ENCODE measurements at places on chromosomes 5 and 9.

DNA sequence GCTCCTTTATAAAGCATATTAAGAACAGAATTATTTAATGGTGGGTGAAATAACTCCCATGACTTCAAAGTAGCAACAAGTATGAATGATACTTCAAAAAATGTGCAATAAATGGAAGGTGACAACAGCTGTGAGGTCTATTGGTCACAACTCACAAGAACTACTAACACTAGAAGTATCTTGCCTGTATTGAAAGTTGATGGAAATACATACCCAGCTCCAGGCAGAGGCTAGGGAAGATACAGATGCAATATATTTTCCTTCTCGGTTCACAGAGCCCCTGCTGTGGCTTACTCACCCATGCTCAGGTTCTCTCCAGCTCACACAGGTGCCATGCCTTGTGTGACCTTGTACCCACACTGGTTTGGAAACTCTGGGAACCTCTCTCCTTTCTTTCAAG lies 133.8 kb downstream of the LIFR start:
- DNase-seq: no peak

GRCh38 chr9:18493451-18493993 lies 19.6 kb downstream of the ADAMTSL1 start:
- no peak for DNase-seq

DNA sequence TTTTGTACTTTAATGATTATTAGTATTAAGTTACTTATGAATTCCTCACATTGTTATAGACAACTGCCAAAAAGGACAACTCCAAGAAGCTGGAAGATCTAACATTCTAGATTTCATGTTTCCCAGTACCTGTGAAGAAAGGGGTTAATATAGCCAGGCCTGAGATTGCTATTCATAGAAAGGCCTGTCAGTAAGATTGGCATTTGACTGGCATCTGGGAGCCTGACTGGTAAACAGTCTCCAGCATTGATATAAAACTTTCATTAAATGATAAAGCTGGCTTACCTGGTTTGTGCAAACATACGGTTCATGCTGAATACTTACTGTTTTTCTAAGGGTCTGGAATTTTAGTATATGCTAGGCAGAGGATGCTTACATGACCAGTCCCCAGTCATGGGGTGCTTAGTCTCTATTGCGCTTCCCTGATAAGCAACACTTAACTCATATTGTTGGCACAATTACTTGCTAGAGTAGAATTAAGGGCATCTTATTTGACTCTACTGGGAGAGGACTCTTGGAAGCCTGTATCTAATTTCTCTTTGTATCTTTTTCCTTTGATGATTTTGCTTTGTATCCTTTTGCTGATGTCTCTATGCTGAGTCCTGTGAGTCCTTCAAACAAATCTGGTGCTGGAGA lies 340.4 kb upstream of the SEMA6A start:
- no peak for DNase-seq

- DNase-seq: no peak
Observed at GRCh38 chr5:125536582-125536981, 790.1 kb upstream of the ZNF608 start.

DNA sequence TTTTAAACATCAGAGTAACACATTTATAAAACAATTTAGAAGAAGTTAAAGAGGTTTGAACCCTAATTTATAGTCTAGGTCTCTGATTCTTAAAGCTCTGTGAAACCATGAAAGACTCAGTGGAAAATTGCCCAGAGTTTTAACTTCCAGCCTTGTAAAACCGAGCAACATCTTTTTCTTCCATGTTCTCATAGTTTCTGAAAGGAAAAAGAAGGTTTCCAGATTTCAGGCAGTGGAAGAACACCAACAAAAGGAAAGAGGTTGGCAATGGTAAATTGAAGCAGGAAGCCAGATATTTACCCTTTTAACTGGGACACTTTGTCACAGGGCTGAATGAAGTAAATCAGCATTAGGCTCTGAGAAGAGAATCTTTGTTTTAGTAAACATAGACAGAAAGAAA lies 1999.3 kb downstream of the MAT2B start:
- DNase-seq: no peak

- no peak for DNase-seq
Observed at GRCh38 chr5:124370601-124371000, 375.8 kb downstream of the ZNF608 start.

DNA sequence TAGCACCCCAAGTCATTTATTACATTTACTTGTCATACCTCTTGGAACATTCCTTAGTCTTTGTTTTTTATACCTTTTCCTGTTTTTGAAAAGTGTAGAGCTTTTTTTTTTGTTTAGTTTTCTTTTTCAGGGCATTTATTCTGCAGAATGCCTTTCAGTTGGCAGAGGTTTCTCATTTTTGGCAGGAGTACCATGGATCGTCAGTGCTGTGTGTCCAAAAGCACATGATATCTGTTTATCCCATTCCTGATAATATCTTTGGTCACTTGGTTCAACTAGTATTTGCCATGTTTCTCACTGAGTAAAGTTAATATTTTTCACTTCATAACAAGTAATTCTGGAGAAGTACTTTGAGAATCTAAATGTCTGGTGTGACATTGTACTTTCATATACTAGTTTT lies 10.7 kb downstream of the OGN start:
- no peak for DNase-seq

GRCh38 chr5:31396611-31397295 lies 135.1 kb downstream of the DROSHA start:
- no peak for DNase-seq

- no peak for DNase-seq
Observed at GRCh38 chr9:81906671-81907070, 21.6 kb upstream of the SPATA31D4 start.

Data from activated T-cell treated with anti-CD3 and anti-CD28 coated beads for 48 hours (primary cell).